Sigmoid colon (tissue), 7 donors: ENCODE measurements at places on chromosomes 16 and 17. TPM values are rescaled to one million over a fixed set of nuclear protein-coding genes. Genes with fewer than 3 reads are reported as not detected.

The ZNF624 gene
- polyA plus RNA-seq: 1.2 TPM

The MT1H gene
- polyA plus RNA-seq: 2.0 TPM

DNA sequence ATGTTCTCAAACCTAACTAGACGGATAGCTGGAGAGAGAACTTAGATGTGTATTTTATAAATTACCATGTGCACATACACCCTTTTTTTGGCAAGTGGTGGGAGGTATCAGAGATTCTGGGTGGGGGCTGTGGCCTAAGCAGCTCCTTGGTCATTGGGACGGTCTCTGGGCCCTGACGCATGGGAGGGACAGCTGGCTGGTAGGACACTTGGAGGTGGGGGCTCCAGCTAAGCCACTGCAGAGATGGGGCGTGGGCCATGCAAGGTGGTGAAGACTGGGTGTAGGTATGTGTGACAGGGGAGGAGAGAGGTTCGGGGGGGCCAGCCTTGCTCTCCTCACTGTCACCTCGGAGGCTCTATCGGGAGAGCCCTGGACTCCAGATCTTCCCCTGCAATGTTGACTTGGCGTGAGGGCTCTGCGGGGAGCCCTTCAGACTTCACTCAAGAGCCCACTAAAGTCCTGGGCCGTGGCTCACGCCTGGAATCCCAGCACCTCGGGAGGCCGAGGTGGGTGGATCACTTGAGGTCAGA lies 17.1 kb downstream of the C1QTNF1 start:
- H3K4me3 ChIP-seq: no peak overlapping the region
- no peaks in the 10 kb centered on the region for H3K27me3 ChIP-seq
- H3K36me3 ChIP-seq: no peaks in the 10 kb centered on the region
- peak; percentile 64 for DNase-seq
- no peaks in the 10 kb centered on the region for H3K4me1 ChIP-seq

DNA sequence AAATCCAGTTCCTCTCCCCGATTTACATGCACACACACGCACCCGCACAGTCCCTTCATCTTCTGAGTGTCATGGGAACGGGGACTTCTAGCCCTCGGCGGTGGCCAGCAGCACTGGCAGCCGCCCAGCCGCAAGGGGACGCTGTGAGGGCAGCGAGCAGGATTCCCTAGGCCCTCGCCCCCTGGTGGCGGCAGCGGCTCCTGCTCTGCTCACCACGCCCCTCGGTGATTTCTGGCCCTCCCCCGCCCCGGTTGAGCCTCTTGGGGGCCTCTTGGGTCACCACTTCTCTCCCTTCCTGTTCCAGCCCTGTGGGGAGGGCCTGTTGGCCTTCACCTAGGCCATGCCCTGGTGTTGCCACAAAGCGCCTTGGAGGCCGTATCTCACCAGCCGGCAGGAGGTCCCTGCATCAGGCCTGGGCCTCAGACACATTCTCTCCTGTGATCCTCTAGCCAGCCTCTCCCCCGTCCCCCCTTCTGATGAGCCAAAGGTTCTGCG lies 75.2 kb upstream of the KSR1 start:
- no peak overlapping the region for H3K4me3 ChIP-seq
- peak; percentile 68 for DNase-seq
- H3K27ac ChIP-seq: no peak overlapping the region
- H3K27me3 ChIP-seq: no peaks in the 10 kb centered on the region
- H3K36me3 ChIP-seq: no peaks in the 10 kb centered on the region

DNA sequence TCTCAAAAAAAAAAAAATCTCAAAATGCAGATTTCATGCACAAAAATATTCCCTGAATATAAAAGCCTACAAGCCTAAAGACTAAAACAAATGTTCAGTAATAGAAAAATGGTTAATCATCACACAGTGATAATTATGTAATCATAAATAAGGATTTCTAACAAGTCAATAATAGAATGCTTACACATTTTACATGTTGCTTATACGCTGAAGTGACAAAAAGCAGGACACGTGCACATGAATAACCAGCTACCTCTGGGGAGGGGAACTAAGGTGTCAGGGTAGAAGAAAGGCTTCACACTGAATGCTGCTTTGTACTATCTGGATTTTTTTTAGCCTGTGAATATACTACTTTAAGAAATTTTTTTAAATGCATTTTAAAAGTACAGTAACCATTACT lies 31.1 kb downstream of the HEATR6 start:
- no peak overlapping the region for H3K4me3 ChIP-seq
- H3K4me1 ChIP-seq: no peaks in the 10 kb centered on the region
- no peak overlapping the region for H3K27ac ChIP-seq
- H3K36me3 ChIP-seq: peaks cover 98% of the 10 kb centered on the region
- no peak for DNase-seq

- no peak overlapping the region for H3K4me3 ChIP-seq
- no peak for DNase-seq
- peaks cover 26% of the 10 kb centered on the region for H3K36me3 ChIP-seq
- no peaks in the 10 kb centered on the region for H3K27me3 ChIP-seq
- peaks cover 54% of the 10 kb centered on the region for H3K4me1 ChIP-seq
- H3K27ac ChIP-seq: peak overlapping the region; percentile 51
Observed at GRCh38 chr17:17792551-17793377, 44.0 kb downstream of the SREBF1 start.

DNA sequence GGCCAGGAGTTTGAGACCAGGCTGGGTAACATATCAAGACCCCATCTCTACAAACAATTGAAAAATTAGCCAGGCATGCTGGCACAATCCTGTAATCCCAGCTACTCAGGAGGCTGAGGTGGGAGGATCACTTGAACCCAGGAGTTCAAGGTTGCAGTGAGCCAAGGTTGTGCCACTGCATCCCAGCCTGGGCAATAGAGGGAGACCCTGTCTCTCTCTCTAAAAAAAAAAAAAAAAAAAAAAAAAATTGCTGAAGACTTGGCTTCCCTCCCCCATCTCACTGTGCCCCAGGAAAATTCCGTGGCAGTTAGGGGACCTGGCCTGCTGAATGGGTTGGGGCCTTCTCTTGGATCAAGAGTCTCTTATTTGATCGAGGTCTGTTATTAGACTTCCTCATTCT lies at the start of gene ODF4:
Gene ODF4, plus strand, starts transcription at position 301 of the 400 bp plus-strand sequence. CDS start 212 bp downstream, outside the sequence.
- H3K4me3 ChIP-seq: no peak within 1 kb of the TSS
- DNase-seq: no peak
- H3K36me3 ChIP-seq: no peaks in the 10 kb centered on the region
- no peak within 1 kb of the TSS for H3K27ac ChIP-seq

GRCh38 chr17:55072898-55073297 lies 104.3 kb downstream of the STXBP4 start:
- no peaks in the 10 kb centered on the region for H3K4me1 ChIP-seq
- no peaks in the 10 kb centered on the region for H3K36me3 ChIP-seq
- no peak for DNase-seq

DNA sequence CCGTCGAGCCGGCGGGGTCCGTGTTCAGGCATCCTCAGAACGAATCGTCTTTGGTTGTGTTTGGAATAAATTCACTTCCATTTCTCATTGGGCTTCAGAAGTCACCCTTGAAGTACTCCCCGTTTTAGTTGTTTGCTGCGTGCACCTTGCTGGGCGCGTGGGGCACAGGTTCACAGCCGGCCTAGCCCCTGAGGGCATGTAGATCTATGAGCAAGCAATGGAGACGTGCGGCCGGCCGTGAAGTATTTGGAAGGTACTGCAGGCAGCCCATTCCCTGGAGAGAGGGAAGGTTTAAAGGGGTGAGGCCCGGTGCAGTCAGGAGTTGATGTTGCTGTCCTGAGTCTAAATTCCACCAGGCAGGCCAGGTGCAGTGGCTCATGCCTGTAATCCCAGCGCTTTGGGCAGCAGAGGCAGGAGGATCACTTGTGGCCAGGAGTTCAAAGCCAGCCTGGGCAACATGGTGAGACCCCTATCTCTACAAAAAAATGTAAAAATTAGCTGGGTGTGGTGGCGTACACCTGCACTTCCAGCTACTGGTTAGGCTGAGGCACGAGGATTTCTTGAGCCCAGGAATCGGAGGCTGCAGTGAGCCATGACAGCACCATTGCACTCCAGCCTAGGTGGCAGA lies 714 bp downstream of the ACSF3 start:
- no peaks in the 10 kb centered on the region for H3K36me3 ChIP-seq
- DNase-seq: no peak
- peak overlapping the region; percentile 83 for H3K4me3 ChIP-seq
- H3K27me3 ChIP-seq: peaks cover 20% of the 10 kb centered on the region

DNA sequence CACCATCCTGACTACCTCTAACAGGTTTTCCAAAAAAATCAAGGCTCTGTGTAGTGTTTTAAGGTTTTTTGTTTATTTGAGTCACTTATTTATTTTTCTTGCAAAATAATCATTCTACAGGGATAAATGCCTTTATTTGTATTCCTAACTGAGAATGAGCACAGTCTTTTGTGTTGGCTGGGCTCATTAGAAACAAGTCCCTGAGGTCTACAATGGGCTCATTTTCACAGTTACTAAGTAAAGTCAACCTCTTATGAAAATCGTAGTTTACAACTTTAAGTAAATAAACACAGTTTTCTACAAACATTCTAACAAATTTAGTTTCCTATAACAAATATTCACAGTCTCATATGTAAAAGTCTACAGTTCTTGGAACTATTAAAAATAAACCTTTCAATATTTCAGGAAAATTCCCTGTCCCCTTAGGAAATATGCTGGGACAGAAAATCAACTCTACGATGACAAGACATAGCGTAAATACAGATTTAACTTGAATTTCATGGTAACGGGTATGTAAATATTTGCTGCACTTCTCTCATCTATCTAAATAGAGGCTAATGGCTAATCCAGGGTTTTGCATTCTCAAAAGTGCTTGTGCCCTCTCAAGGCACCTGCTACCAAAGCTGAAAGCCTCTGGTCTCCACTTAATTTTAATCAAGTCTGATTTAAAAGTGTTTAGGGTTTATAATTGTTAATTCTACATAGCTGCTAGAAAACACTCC lies 31.5 kb upstream of the CDH5 start:
- H3K4me3 ChIP-seq: no peak overlapping the region
- H3K4me1 ChIP-seq: no peaks in the 10 kb centered on the region
- H3K36me3 ChIP-seq: no peaks in the 10 kb centered on the region
- H3K27ac ChIP-seq: no peak overlapping the region

DNA sequence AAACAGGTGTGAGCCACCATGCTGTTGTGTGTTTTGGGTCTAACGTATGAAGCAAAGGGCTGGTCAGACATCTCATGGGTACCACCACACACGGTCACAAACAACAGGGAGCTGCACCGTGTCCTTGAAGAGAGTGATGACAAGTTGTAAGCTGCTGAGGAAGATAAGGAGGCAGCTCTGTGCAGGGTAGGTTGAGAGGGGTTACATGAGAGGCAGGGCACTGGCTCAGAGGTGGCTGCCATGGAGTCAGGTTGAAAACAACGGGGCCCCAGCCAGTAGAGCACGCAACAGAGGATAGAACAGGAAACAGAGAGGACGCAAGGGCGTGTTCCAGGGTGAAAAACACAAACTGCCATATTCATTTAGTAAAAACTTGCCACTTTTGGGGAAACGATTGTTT lies 52.2 kb downstream of the TRARG1 start:
- H3K4me3 ChIP-seq: no peak overlapping the region
- no peaks in the 10 kb centered on the region for H3K36me3 ChIP-seq
- no peaks in the 10 kb centered on the region for H3K4me1 ChIP-seq
- H3K27me3 ChIP-seq: no peaks in the 10 kb centered on the region
- H3K27ac ChIP-seq: no peak overlapping the region

DNA sequence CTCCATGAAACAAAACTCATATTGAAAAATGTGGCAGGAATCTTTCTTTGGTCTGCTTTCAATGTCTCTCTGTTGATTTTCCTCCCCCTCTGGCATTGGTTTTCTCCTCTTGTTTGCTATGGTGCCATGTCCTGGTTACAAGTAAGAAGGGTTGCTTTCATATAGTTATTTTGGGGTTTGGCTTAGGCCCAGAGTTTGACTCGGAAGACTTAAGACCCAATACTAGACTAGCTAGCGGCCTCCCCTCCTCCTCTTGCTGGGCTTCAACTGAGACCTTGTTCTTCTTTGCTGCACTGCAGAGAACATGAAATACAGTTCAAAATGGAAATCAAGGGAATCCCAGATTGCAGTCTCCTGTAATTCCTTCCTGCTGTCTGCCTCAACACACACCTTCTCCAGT lies 30.0 kb upstream of the CLEC18A start:
- peaks cover 16% of the 10 kb centered on the region for H3K4me1 ChIP-seq
- H3K36me3 ChIP-seq: no peaks in the 10 kb centered on the region
- no peak for DNase-seq
- H3K27ac ChIP-seq: no peak overlapping the region
